ENCODE measurements at places on chromosomes 5 and 9.

- no peak for DNase-seq
Observed at GRCh38 chr9:129889122-129889940, 54.1 kb downstream of the USP20 start.

DNA sequence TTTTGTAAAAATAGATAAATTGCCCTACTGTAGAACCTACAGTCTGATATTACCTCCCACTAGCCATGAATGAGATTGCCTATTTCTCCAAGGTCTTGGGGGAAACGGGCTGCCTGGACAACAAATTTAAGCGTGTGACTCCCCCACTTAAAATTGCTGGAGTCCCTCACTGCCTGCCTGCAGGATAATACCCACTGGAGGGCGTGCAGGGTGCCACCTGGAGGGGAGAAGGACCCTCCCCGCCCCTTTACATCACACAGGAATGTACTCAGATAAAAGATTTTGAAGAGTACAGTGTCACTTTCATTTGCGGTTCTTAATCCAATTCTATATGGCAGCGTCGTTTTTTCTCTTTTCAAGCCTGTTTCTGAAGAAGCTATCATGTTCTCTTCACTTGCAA lies 6.2 kb upstream of the TRIM7 start:
- DNase-seq: no peak

- DNase-seq: no peak
Observed at GRCh38 chr5:54281960-54282692, 28.2 kb downstream of the ARL15 start.

- no peak for DNase-seq
Observed at GRCh38 chr5:126927429-126927828, 102.9 kb downstream of the MARCHF3 start.

- DNase-seq: no peak
Observed at GRCh38 chr9:14500705-14501104, 186.8 kb upstream of the NFIB start.

- DNase-seq: no peak
Observed at GRCh38 chr9:99637641-99638040, 184.0 kb upstream of the NR4A3 start.

DNA sequence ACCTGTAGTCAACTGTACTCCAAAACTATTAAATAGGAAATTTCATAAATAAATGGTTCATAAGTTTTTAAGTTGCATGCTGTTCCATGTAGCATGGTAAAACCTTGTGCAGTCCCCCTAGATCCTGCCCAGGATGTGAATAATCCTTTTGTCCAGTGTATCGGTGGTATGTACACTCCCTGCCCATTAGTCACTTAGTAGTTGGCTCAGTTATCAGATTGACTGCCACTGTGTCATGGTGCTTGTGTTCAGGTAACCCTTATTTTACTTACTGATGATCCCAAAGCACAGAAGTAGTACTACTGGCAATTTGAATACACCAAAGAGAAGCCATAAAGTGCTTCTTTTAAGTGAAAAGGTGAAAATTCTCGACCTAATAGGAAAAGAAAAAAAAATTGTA lies 134.2 kb downstream of the RNF180 start:
- DNase-seq: no peak

- DNase-seq: no peak
Observed at GRCh38 chr9:20512106-20512505, 110.2 kb downstream of the MLLT3 start.

GRCh38 chr9:136153381-136154065 lies 34.8 kb upstream of the TMEM250 start:
- DNase-seq: no peak

DNA sequence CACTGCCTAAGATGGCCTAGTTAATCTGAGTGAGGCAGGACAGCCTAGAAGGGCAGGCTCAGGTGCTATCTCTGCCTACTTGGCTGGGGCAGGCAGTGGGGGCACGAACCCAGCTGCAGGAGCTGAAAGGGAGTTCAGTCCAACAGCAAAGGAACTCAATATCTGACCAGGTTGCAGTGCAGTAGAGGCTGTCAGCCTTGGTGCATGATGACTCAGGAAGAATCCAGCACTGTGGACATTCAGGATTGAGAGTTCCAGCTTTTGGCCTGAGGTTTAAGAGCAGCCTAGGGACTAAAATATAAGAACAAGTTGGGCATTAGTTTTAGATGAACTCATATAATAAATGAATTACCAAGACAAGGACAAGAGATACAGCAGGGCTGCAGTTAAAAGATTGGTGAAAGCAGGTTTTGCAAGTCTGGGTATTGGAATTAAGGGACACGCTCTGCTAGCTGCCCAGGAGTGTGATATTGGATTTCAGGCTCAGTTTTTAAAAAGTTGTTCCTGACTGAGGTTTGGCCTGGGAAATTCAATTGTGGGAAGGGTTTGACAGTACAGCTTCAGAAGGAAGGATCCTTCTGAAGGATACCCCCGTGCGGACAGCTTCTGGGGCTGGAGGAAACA lies 64.7 kb upstream of the ATG10 start:
- DNase-seq: no peak

DNA sequence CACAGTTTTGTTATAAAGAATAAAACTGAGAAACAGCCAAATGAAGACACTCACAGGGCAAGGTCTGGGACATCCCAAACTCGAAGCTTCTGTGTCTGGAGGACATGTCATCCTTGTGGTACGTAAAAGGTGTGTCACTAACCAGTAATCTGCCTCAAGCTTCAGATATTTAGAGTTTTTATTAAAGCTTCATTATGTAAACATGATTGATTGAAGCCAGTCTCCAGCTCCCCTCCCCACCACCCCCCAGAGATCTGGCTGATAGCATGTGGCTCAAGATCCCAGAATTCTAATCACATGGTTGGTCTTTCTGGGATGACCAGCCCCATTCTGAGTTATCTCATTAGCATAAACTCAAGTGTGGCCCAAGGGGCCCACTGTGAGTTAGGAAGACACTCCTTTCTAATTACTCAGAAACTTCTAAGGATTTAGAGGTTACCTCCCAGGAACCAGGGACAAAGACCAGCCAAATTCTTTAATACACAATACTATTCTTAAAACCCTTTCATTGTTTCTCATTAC lies 31.4 kb upstream of the ERAP1 start:
- DNase-seq: no peak

DNA sequence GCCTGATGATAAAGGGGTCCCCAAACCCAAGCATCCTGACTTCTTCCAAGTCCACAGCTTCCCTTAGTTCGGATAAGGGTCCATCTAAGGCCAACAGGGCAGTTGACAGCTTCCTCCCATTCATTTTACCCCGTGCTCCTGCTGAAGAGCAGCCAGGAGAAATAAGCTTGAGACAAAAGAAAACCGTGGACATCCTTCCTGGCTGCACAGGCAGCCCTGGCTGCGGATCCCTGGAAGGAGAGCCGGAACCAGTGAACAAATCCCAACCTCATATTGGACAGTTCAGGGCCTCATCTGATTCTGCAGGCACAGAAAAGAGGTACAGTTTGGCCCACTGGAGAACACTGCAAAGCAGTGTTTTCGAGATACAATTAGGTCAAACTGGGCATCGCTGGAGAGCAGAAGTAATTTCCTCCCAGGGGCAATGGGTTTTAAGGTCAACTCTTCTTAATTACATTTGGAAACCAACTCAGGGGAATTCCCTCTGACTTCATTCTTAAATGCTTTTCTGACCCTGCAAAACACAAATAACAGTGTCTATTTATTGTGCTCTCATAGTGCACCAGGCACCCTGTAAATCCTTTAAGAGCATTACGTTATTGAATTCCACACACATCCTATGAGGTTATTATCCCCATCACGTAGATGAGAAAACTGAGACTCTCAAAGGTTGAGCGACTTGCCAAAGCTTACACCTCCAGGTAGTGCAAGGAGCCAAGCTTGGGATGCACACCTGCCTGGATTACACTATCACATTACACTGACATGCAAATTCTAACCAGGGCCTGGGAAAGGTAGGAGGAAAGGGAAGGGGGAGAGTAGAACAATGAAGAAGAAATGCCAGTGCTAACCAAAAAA lies 21.2 kb downstream of the ADAM19 start:
- DNase-seq: no peak

- DNase-seq: no peak
Observed at GRCh38 chr5:16529306-16529705, 63.7 kb upstream of the ZNF622 start.

- DNase-seq: no peak
Observed at GRCh38 chr5:178081571-178082243, 31.6 kb upstream of the N4BP3 start.

- no peak for DNase-seq
Observed at GRCh38 chr9:126957687-126958053, 43.1 kb downstream of the RALGPS1 start.

GRCh38 chr9:111975709-111976108 lies 79.1 kb downstream of the UGCG start:
- DNase-seq: no peak

DNA sequence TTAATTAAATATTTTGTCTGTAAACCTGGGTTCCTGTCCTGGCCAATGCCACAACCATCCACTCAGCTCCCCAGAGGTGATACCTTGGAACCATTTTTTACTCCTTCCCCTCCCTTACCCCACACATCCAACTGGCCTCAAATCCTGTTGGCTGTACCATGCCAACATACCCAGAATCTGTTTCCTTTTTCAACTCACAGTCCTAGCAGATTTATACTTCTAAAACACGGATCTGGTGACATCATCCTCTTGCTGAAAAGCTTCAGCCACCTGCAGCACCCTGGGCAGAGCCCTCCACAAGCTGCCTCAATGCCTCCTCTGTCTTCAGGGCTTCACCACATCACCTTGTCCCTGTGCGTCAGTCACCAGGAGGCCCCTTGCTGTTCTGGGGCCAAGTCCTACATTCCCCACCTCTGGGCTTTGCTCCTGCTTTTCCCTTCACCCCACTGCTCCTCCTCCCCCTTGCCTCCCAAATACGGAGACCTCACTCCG lies 14.9 kb downstream of the SEMA6A start:
- DNase-seq: no peak

- DNase-seq: no peak
Observed at GRCh38 chr9:27474305-27474704, 49.8 kb upstream of the IFNK start.

- no peak for DNase-seq
Observed at GRCh38 chr9:16436545-16436944, 433.9 kb downstream of the BNC2 start.

DNA sequence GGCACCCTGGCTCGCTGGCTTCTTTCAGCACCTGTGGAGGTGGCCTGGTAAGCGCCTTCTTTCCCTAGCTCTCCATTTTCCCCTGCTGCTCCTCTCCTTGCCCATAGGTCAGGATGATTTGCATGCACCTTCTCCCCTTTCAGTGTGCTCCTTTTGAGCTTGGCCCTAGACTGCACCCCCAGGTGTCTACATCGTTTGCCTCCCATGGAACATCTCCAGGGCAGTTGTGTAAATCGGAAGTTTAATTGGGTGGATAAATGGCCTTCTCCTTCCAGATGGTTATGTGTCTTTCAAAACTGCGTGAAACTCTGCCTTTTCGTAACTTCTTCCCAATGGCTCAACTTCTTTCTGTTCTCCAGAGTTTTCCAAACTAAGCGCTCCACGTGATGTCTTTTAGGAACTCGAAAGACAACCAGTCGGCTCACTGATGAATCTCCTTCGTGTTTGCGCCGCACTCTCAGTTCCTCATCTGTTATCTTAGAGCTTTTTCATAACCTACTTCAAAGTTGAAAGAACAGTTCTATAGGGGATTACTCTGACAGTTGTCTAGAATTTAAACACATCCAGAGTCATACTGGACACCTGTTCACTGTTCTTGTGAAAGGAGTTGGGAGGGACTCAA lies 1.7 kb downstream of the ADAMTS19 start:
- DNase-seq: no peak

GRCh38 chr9:36092509-36093215 lies 43.9 kb upstream of the GLIPR2 start:
- peak; percentile 25 for DNase-seq

DNA sequence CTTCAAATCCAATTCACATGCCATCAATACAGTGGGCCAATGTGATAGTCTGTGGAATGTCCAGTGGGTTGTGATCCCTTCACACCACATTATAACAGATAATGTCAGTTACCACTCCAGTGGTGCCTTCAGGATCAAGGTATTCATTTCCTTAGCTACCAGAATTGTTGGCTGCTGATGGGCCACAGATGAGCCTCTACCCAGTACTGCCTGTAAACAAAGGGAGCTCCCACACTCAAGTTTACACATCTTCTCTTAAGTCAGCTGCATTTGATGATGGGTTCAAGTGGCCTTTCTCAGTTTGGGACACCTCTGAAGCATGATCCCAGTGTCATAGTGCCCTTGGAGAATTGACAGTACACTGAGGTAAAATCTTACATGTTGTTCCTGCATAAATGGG lies 477.0 kb upstream of the CD180 start:
- DNase-seq: no peak

All from GM12891 (cell line).